ENCODE measurements at places on chromosomes 6 and 20.

GRCh38 chr6:167974640-167975344 lies 22.7 kb upstream of the KIF25 start:
- peak; percentile 56 for DNase-seq

DNA sequence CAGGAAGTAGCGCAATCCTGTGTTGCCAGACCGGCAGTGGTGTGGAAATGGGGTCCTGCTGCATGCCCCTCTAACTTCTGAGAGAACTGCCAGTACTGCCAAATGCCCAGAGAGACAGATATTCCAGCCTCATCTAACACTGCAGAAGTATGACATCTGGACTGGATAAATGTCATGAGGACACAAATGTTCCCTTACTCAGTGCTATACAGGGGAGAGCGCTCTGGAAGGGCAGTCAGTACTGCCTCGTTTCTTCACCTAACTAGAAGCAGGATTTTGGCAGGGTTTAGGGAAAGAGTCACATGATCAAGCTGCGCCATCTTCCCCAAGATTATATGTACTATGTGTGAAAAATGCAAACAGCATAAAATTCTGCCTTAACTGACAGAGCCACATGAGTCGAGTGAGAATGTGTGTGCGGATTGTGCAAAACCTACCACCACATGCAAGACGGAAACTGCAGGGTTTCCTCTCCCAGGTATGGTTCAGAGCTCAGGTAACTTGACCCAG lies 59.7 kb downstream of the B4GALT5 start:
- no peak for DNase-seq

DNA sequence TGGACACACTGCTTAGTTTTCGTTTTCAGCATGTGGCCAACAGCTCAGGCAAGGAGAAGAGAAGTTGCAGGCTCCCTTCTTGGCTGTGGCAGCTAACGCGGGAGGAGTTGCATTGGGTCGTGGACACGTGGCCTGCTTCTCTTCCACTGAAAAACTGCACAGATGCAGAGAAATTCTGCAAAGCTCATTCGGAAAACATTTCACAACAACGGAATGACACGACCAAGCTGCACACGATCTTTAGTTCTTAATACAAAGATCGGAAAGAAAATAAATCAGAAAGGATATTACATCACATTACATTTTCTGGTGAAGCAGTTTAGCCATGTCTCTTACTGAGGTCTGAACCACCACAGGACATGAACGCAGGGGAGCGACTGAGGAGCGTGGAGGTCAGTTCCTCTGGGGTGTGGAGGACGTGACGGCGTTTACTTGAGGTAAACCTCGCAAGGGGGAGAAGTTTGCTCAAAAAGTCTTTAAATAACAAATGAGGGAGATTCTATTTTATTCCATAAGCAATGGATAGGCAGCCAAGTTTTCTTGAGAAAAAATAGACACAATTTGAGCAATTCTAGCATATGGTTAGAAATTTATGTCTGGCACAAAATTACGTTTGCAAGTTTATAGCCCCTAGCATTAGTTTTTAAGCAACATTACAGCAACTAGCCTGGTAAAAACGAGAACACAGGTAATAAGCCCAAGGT lies 178.3 kb downstream of the THBS2 start:
- DNase-seq = peak; percentile 96

DNA sequence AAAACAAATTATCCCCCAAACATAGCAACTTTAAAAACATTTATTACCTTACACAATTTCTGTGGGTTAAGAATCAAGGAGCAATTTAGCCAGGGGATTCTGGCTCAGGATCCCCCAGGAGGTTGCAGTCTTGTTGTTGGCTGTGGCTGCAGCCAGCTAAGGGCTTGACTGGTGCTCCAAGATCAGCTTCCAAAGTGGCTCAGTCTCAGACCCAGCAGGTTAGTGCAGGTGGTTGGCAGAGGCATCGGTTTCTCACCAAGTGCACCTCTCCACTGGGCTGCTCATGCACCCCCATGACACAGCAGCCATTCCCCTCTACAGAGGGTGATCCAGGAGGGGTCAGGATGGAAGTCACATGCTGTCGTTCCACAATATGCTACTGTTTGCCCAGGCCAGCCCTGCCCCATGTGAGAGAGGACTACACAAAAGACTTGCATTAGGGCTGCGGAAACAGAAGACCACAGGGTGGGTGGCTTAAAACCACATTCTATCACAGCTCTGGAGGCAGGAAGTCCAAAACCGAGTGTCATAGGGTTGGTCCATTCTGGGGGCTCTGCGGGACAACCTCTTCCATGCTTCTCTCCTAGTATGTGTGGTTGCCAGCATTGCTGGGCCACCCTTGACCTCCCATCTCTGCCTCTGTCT lies 125.8 kb downstream of the C6orf118 start:
- no peak for DNase-seq

- no peak for DNase-seq
Observed at GRCh38 chr20:49961413-49961812, 21.4 kb upstream of the SNAI1 start.

- DNase-seq = no peak
Observed at GRCh38 chr6:118923035-118923434, 11.9 kb downstream of the MCM9 start.

DNA sequence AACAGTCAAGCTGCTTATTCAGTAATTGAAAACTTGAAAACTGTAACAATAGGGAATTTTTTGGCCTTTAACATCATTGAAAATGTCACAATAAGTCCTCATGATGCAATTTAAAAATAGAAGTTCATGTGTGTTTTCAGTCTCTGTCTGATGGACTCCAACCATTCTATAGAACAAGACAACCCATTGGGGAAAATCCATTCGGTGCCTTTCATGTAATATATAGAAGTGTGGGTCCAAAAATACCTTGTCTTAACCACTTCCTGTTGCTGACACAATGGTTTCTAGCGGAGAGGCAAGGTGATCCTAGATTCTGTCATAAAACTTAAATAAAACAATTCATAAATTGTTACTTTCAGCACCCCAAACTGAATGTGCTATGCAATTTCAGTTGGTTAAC lies 1131.3 kb upstream of the MAP3K7 start:
- no peak for DNase-seq

- DNase-seq = no peak
Observed at GRCh38 chr6:68139130-68139529, 496.0 kb upstream of the ADGRB3 start.

DNA sequence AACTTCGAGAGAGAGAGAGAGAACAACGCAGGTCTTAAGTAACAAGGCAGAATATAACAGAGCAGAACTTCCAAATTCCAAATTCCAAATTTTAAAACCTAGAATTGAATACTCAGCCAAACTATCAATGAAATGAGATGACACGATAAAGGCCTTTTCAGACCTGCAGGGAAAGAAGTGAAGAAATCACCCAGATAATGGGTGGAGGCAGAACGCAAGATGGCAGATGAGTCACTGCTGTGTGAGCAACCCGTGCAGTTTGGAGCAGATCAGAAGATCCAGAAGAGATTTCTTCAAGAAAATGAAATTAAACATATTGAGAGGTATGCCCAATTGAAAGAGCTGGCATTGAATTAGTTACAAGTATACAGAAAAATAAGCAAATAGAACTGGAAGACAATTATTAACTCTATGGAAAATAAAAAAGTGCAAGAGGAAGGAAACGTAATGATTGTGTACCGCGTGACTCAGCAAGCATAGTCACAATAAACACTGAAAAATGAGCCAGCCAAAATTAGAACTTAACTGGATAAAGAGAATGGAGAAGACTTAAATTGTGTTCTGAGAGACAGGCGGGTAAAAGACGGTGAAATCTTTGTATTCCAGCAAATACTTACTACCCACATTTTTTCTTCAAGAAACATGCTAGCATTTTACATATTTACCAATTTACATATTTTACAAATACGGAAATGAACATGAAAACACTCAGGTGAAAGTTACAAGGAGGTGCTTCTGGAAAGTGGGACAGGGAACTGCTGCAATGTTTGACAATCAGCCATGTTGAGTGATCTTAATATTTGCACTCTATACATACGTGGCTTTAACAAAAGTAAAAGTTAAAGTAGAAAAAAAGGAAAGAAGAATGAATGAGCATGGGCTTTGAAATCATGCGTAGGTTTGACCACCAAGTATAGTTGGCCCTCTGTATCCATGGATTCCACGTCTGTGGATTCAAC lies 87.9 kb upstream of the CDYL start:
- DNase-seq = peak; percentile 90

DNA sequence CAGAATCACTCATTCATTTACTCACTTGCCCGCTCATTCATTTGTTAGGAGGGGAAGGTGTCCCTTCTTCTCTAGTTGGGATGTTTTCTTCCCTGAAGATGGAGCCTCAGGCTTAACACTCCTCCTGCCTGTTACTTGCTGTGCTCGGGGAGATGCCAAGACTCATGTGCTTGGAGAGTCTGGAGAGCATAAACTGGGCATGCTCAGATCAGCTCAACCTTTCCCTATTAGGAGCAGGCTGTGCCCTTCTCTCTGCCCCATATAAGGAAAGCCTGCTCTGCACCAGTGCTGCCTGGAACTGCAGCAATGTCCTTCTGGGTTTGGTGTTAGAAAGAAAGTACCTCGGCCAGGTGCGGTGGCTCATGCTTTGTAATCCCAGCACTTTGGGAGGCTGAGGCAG lies 18.0 kb upstream of the UBE2V1 start:
- no peak for DNase-seq

- peak; percentile 47 for DNase-seq
Observed at GRCh38 chr6:75748743-75749538, at the start of gene MYO6. Gene MYO6, plus strand, starts transcription at chr6:75749239. Its CDS starts 68,309 bp downstream, at chr6:75817548.

All from iris pigment epithelial cell (primary cell).